ENCODE measurements at places on chromosomes 4 and X.
A peak's percentile ranks its signal among the peaks of the same experiment; 100 is the strongest.

- DNase-seq, result no peak
These were observed 777.7 kb downstream of the STIM2 start for GRCh38 chr4:27638163-27638915.

DNA sequence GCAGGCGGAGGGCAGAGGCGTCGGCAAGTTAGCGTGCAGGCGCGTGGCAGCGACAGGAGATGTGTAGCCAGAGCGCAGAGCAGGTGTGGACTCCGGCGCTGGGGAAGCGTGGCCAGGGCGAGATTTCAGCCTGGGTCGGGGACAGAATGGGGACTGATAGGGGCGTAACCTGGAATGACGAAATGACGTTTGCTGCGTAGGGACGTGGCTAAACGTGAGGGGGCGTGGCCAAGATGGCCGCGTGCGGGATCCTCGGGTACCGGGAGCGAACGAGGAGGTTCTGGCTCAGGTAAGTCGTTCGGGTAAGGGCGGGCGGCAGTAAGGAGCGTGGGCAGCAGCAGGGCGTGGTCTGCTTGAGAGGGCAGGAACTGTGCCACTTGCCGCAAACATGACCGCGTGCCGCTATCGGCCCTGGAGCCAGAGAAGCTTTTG lies 10.9 kb upstream of the CLTRN start:
- DNase-seq, result peak; percentile 84

DNA sequence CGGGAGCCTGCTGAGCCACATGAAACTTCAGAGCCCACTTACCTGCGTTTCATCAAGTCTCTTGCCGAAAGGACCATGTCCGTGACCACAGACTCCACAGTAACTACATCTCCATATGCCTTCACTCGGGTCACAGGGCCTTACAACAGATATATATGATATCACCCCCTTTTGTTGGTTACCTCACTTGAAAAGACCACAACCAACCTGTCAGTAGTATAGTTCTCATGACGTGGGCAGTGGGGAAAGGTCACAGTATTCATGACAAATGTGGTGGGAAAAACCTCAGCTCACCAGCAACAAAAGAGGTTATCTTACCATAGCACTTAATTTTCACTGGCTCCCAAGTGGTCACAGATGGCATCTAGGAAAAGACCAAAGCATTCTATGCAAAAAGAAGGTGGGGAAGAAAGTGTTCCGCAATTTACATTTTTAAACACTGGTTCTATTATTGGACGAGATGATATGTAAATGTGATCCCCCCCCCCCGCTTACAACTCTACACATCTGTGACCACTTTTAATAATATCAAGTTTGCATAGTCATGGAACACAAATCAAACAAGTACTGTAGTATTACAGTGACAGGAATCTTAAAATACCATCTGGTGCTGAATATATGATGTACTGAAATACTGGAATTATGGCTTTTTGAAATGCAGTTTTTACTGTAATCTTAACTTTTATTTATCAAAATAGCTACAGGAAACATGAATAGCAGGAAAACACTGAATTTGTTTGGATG lies 129.9 kb downstream of the TET2 start:
- no peak for DNase-seq

- no peak for DNase-seq
These were observed 161.4 kb upstream of the PACRGL start for GRCh38 chr4:20538905-20539304.

GRCh38 chr4:60034361-60034760 lies 1165.8 kb upstream of the ADGRL3 start:
- DNase-seq, result no peak

- DNase-seq, result no peak
These were observed 58.8 kb downstream of the USP46 start for GRCh38 chr4:52600275-52600674.

DNA sequence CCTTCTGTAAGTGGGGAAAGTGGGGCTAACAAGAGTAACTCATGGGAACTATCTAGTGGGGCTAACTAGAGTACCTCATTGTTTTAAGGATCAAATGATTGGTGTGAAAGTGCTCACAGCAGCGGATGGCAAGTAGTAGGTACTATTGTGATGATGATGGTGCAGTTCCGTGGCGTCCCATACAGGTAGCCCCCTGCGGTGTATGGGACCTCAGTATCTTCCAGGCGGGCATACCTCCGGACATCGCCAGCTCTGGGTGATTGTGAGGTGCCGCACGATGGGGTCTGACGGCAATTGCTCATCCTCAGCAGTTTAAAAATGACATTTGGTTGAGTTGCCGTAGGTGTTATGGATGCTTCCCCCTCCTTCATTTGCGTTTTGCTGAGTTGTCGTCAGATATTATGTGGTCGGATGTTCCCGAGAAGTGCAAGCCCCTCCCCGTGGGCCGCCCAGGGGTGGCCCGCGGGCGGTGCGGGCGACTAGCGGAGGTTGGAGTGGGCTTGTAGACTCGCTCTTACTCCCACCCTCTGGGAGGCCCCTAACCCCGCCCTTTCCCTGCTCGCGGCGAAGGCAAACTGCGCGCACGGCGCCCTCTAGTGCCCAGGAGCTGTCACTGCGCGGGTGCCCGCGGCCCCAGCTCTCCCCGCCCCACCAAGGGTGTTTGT lies 18.3 kb upstream of the GPR101 start:
- DNase-seq, result peak; percentile 82

DNA sequence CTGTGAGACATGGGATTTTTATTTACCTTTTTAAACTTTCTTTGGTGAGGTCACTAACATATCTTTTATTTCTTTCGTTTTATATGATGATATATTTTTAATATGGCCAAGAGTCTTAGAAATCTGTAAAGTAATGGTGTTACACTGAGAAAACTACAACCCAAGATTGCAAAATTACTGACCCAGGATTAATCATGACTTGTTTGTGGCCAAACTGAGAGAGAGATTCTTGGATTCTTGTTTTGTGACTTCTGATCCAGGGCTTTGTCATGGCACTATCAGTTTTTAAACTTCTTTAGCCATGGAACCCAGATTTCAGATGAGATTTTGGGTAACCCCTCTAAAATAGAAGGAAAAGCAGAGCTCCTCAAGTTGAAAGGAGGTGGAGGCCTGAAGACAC lies 42.0 kb downstream of the SGMS2 start:
- DNase-seq, result no peak

DNA sequence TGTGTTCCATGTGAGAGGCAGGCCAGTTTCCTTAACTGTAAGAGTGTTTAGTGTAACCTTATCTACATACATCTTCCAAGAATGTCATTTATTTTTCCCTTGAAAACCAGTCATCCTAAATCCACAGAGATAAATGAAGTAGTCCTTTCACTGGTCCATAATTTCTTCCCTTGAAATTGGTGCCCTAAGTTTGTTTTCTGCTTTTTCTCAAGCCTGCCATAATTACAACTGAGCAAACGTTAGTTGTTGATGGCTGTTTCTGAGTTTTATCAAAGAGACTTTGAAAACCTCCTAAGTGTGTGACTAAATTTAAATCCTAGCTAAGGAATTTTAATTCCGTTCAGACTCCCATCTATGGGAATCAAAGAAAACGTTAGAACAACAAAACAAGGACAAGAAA lies 3.6 kb upstream of the TDO2 start:
- DNase-seq, result no peak

DNA sequence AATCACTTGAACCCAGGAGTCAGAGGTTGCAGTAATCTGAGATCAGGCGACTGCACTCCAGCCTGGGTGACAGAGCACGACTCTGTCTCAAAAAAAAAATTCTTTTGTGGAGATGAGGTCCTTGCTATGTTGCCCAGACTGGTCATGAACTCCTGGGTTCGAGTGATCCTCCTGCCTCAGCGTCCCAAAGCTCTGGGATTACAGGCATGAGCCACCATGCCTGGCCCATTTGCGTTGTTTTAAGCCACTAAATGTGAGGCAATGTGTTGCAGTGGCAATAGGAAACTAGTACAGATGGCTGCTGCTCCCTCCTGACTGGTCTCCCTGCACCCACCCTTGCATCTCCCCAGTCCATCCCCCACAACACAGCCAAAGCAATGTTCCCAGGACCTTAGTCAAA lies 40.0 kb upstream of the APLN start:
- no peak for DNase-seq
